Bronchial epithelial cell (primary cell): ENCODE measurements at places on chromosomes 3 and 15. TPM values are rescaled to one million over a fixed set of nuclear protein-coding genes. Genes with fewer than 3 reads are reported as not detected.

DNA sequence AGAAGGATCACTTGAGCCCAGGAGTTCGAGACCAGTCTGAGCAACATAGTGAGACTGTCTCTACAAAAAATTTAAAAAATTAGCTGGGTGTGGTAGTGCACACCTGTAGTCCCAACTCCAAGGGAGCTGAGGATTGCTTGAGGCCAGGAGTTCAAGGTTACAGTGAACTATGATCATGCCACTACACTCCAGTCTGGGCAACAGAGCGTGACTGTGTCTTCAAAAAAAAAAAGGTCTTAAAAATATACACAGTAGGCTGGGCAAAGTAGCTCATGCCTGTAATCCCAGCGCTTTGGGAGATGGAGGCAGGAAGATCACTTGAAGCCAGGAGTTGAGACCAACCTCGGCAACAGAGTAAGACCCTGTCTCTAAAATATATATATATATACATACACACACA, 11.2 kb upstream of the CAMK1 start:
- no peak for DNase-seq

- DNase-seq: no peak
Measured at GRCh38 chr15:96160269-96160668, 170.2 kb upstream of the NR2F2 start.

DNA sequence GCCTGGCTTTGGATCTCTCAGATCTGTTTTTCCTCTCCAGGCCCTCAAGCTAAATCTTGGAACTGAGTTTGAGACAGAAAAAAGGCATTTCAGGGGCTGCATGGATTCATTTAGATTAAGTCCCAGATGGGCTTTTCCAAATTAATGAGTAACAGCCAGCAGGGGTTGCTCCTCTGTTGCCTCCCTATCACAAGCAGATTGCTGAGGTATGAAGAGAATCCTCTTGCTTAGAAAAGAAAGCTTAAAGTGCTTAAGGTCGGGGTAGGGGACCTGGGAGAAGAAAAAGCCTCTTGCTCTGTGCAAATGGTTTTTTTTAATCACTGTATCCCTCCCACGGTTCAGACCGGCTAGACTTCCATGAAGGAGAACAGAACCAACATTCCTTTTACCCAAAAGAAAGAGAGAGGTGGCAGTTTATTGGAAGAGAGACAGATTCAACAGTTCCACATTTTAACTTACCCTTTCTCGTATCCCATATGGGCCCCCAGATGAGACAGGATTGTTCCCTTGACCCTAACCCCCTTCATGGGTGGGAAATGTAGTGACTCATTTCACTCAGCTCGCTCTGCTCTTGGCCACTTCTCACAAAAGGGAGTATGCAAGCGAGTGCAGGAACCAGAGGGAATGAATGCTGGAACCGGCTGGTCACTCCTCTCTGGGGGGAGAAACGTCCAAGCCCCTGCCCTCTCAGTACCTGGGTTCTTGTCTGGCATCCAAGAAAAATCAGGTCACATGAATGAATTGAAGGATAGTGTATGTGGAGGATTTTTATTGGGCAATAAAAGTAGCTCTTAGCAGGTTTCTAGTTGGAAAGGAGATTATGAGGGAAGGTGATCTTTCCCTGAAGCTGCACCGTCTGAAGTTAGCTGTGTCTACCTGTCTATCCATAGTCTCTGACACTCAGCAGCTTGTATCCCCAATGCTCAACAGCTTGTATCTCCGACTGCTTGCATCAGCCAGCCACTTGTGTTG, 745.2 kb downstream of the SI start:
- no peak for DNase-seq

DNA sequence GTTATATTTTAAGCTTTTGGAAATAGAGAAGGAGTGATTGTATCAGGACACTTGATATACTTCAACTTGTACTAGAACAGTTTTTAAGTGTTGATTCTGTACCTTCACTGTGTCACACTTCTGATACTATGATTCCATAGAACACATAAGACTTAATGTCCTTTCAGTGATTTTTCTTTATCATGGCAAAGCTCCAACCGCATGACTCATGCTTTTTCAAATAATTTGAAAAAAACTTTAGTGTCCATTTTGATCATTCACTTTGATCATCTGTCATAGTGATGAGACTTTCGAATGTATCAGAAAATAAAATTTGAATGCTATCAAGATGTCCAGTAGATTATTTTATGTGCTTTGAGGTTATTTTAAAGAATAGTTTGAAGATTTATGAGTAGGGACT, 32.0 kb downstream of the AP4E1 start:
- DNase-seq: peak; percentile 54

DNA sequence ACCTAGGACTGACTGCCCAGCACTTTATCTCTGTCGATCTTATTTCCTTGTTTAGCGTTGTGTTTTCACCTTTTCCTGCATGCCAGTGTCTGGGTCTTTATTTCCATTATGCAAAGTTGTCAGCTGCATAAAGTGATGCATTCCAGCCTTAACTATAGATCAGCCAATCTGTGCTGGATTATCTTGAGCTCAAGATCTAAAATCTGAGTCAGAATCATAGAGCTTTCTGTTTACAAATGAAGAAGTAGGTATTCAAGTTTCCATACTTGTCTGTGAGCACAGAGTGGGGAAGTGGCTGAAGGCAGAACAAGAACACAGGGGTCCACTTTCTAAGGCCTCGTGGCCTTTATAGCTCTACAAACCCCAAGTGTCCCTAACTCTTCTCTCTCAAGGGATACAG, 82.4 kb upstream of the PLCL2 start:
- no peak for DNase-seq

DNA sequence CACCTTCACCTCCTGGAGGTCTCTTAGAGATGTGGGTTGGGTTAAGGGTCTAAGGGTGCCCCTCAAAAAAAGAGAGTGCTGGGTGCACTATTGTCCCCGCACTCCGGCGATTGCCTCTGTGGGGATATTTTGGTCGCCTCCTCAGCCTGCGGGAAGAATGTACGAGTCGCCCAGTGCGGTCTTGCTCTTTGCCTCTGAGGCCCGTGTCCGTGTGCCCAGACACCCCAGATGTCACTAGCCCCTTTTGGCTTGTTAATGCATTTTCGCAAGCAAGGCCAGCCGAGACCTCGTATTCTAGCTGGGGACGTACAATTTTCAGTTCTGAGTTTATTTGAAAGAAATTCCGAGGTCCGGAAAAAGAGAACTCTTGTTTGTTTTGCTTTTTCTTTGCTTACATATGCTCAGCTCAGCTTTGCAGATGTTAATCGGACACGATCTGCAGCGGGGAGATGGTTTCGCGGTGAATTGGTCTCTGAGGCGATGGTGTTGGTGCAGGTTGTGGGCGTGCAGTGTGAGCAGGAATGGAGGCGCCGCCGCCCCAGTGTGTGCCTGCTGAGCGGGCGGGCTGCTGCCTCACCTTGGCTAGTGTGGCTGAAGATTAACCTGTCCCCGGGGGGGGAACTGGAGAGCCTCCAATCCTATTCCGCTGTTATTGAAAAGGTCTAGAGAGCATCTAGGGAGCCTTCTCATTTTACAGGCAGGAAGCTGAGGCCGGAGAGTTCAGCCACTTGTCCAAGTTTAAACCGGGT, 1.4 kb downstream of the ST6GAL1 start:
- peak; percentile 46 for DNase-seq

- DNase-seq: no peak
Measured at GRCh38 chr3:106466881-106467280, 598.1 kb upstream of the CBLB start.

DNA sequence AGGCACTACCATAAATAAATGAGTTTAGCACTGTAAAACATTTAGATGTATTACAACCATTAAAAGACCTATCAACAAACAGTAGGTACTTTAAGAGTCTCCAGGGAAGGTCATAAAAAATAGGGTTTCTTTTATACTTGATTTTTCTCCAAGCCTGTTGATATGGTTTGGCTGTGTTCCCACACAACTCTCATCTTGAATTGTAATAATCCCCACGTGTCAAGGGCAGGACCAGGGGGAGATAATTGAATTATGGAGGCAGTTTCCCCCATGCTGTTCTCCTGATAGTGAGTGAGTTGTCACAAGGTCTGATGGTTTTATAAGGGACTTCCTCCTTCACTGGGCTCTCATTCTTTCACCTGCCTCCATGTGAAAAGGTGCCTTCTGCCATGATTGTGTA, 468.9 kb upstream of the UBE2E2 start:
- DNase-seq: no peak

GRCh38 chr15:41980654-41981323, 8.4 kb upstream of the EHD4 start:
- no peak for DNase-seq

GRCh38 chr3:171258316-171258715, 201.9 kb downstream of the TNIK start:
- peak; percentile 25 for DNase-seq

DNA sequence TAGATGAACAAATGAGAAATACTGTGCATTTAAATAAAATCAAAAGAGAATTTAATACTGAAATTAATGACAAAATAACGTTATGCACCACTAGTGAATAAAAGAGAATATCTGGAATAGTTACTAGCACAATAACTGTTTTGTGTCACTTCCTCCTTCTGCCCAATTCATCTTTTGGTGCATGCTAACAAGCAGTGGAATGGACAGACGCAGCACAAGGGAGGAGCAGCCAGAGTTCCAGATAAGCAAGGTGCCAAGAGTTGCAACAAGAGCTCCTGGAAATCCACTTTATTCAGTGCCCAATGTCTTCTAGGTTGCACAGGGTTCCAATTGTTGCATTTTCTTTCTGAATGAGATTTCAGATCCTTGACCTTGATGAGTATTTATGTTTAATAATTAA, 66.5 kb upstream of the PLXND1 start:
- no peak for DNase-seq

- DNase-seq: no peak
Measured at GRCh38 chr3:133295944-133296917, 103.6 kb upstream of the BFSP2 start.

GRCh38 chr15:77854980-77855379, 222.3 kb upstream of the LINGO1 start:
- DNase-seq: no peak

DNA sequence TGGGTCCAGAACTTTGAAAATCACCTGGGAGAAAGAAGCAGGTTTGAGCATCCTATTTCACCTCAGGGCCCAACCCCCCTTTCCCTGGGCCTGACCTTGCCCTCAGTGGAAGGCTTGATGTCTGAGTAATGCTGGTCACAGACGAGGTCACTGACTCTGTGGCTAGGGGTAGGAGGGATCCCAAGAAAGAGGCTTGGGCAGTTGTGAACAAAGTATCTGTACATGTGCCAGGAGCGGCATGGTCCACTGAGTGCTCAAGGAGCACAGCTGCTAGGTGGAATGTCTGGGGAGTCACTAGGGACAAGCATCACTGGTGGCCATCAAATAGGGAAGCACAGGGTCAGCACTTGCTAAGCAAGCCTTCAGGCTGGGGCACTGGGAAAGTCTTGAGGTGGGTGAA, 7.3 kb downstream of the CCDC71 start:
- no peak for DNase-seq

DNA sequence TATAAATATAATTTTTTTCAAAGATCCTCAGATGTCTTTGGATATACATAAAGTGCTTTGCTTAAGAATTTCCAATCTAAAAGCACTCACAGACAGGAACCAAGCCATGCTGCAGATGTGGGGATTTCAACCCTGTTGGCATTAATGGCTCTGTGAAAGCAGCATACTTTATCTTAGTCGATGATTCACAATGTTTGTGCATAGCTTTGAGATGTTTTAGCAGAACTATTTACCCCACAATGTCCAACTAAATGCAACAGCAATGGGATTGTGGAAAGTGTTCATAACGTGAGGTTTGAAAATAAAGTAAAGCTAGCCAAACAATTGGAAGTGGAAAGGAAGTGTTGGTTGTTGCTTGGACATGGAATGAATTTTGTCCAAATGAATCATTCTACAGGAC, 371.4 kb downstream of the SOX2 start:
- peak; percentile 80 for DNase-seq

DNA sequence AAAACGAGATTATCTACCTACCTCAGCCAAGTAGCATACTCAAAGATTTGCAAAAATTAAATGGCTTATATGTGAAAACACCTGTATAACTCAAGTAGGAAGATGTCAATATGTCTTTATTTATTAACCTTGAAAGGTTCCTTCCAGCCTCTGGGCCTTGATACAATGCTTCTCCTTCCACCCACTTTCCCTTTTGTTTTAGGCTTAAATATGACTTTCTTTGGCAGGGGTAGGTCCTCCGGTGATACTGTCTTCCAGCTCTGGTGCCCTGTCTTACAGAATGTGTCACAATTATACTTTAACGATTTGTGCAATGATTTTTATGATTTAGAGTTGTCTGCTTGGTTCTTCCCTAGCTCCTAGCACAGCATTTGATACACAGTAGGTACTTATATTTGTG, 4.1 kb downstream of the LINS1 start:
- DNase-seq: no peak

DNA sequence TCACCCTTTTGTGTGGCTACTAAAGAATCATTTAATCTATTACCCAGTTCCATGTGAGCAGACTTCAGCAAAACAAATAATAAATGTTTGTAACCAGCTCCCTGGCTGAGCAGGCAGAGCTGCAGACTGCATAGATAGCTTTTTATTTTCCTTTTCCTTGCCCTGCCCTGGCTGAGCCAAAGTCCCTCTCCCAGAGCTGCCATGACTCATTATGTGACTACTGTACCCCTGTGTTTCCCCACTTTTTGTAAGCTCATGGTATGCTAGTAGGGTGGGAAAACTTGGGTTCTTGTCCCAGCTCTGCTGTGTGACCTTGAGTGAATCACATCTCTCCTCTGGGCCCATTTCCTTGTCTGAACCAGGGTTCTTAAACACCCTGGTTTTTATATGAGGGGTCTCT, 127.5 kb downstream of the CLSTN2 start:
- DNase-seq: no peak

DNA sequence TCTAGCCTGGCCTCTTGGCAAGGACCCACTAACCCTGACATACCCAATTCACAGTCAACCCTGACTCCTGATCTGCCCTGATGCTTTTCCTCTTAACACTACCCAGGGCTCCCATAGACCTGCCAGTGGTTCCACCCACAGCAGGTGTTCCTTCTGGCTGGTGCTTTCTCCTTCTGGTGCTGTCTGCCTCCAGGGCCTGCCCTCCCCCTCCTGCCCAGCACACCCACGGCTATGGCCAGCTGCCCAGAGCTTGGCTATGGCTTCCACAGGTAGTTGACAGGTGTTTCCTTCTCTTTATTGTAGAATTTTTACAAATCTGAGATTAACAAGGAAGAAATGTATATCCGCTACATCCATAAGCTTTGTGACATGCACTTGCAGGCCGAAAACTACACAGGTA, 46.5 kb upstream of the MANF start:
- no peak for DNase-seq

DNA sequence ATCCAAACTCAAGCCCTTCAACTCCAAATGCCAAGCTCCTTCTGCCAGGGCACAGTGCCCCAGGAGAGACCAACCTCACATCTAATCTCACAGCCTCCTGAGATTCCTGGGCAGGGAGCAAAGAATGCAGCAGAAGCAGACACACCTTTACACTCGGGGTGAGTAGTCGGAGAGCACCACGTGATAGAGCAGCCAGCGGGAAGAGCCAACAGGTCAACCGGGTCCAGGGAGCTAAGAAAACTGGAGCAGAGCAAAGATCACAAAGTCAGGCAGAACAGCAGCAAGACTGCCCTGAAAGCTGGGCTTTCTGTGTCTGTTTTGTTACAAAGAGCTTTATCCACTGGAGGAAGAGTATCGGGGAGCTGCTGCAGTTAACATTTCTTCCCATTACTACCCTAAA, 4.2 kb downstream of the B3GALNT1 start:
- DNase-seq: no peak

SEMA3F gene
- 35.5 and 76.0 TPM in 2 replicates for total RNA-seq

ZNF770 gene
- total RNA-seq: 59.0 and 76.2 TPM in 2 replicates

RHCG gene
- total RNA-seq: 247 and 322 TPM in 2 replicates

VWA5B2 gene
- not detected in 2 replicates for total RNA-seq

EAF1 gene
- total RNA-seq: 34.0 and 34.2 TPM in 2 replicates

AGBL1 gene
- total RNA-seq: not detected in 2 replicates

SNX22 gene
- total RNA-seq: under 0.01 and 0.13 TPM in 2 replicates

CASR gene
- not detected in 2 replicates for total RNA-seq
